Hematopoietic multipotent progenitor cell treated with erythropoietin and hydrocortisone succinate and interleukin-3 and kit ligand, for 4 days (in vitro differentiated cells): ENCODE measurements at places on chromosomes 12 and 14.

DNA sequence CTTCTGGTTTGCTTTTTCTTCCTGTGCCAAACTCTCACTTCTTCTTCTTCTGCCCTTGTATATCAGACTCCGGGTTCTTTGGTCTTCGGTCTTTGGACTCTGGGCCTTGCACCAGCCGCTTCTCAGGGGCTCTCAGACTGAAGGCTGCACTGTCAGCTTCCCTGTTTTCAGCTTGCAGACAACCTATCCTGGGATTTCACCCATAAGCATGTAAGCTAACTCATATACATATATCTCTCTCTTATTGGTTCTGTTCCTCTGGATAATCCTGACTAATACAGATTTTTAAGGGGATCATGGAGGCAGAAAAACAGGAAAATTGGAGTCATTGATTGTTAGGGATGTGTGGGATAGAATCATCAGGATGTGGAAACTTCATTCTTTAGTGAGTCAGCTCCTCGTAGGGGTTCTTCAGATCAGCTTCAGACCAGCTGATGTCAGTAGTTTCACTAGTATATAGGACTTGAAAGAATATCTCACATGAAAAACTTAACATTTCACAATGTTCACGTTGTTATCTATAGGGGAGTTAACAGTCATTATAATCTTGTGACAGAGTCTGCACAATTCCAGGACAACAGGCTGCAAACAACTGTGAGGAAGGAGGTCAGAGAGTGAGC is 102.9 kb downstream of the RASSF9 start:
- peak; percentile 4 for DNase-seq

- DNase-seq = peak; percentile 87
These were observed at the start of gene LYZ for GRCh38 chr12:69348162-69348938. LYZ (plus strand) TSS chr12:69348381; CDS start chr12:69348409, 28 bp downstream.

DNA sequence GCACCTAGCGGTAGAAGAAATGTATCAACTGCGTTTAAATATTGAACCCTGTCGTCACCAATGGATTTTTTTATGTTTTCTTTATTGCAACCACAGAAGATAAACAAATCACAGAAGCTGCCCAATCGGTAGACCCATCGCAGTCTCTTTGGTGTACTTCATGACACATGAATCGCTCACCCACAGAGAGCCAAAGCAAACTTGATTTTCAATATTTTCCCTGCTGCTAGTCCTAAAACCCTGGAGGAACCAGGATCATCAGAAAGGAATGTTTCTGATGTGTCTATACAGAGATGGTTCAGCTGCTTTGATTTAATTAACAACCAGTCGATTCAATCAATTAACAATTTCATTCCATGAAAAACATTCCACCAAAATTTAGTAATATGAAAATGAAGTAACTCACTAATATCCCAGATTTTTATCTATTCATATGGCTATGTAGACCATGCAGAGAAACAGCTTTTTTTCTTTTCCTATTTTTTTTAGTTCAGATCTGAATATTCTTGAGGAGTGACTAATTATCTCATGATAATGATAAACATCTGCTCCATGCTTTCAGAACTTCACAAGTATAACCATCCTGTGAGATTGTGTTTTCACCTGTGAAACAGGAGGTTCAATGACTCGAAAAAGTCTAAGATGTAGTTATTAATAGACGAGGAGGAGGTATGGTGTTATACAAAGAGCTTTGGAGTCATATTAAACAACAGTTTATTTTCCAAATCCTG is 46.1 kb downstream of the DIO2 start:
- no peak for DNase-seq

- DNase-seq = peak; percentile 72
These were observed 55.6 kb downstream of the LGMN start for GRCh38 chr14:92692822-92693226.

GRCh38 chr12:93785249-93786010 is 108.3 kb downstream of the CRADD start:
- DNase-seq = peak; percentile 31

- no peak for DNase-seq
These were observed 852.3 kb upstream of the TMEM132C start for GRCh38 chr12:127414636-127415035.

DNA sequence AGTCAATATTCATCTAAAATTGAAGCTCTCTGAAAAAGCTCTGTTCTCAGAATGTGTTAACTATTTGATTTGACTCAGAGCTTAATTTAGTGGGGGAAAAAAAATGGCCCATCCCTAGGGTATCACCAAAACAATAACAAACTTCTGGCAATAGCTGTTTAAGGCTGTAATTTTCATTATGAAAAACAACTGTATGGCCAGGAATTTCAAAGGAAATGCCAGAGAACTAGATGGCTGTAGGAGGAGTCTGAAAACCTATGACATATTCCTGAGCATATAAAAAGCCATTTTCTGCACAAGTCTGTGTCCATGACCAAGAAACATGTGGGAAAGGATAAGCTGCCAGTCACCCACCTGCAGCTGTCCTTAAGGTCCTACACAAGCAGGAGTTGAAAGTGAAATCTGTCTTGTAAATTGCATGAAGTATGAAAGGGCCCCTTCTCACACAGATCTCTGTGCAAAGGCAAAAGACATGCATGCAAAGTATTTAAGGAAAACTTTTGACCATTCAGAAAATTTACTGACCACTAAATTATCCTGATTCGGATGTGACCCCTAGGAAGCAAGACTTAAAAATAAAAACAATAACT is 299.1 kb downstream of the BTG1 start:
- no peak for DNase-seq

DNA sequence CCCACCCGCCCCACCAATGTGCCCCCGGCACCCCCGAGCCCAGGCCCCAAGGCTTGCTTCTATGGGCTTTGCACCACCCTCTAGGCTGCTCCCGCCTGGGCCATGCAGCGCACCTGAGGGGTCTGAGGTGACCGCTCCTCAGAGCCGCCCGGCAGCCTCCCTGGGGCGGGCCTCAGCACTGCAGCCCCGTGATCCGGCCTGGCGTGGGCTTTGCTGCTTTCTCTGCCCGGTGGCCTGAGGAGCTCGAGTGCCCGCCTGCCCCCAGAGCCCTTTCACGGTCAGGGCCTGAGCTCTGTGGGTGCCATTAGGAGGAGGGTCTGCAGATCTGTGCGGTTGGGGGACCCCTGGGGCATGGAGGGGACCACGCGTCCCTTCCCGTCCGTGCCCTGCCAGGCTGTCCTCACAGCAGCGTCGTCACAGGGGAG is 6.2 kb downstream of the MTA1 start:
- DNase-seq = no peak
